Stimulated activated CD4-positive, alpha-beta T cell treated with anti-CD3 and anti-CD28 coated beads, Interleukin-12 subunit alpha, Interleukin-12 subunit beta, amount 100 ng/mL, for 24 hours (primary cell): ENCODE measurements at places on chromosomes 16 and 17.

DNA sequence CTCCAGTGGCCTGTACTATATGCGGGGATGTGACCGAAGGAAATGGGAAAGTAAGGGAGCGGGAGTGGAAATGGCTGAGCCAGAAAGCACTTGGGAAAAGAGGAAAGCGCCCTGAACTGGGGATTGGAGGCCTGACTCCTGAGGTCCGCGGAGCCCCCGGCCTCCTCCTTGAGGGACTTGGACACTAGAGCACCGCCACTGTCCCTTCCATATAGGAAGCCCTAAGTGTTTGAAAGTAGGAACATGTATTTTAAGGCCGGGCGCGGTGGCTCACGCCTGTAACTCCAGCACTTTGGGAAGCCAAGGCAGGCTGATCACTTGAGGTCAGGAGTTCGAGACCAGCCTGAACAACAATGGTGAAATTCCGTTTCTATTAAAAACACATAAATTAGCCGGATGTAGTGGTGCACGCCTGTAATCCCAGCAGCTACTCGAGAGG is 530 bp upstream of the ZDHHC7 start:
- DNase-seq, result peak; percentile 7

DNA sequence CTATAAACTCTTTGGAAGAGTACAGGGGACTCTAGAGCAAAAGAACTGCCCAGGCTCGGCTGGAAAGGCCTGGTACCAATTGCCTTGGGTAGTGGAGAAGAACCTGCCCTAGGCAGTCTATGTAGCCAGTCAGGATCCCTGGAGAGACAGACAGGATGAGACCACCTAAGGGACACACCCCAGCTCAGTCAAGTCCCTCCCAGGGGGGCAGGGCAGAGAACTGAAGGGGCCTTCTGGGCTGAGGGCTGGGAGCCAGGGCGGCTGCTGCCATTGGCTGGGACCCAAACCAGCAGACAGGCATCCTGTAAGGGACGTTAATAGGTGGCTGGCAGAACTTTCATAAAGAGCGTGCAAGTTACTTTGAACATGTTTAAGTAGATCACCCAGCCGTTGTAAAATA is 12.8 kb upstream of the SLC38A8 start:
- no peak for DNase-seq

DNA sequence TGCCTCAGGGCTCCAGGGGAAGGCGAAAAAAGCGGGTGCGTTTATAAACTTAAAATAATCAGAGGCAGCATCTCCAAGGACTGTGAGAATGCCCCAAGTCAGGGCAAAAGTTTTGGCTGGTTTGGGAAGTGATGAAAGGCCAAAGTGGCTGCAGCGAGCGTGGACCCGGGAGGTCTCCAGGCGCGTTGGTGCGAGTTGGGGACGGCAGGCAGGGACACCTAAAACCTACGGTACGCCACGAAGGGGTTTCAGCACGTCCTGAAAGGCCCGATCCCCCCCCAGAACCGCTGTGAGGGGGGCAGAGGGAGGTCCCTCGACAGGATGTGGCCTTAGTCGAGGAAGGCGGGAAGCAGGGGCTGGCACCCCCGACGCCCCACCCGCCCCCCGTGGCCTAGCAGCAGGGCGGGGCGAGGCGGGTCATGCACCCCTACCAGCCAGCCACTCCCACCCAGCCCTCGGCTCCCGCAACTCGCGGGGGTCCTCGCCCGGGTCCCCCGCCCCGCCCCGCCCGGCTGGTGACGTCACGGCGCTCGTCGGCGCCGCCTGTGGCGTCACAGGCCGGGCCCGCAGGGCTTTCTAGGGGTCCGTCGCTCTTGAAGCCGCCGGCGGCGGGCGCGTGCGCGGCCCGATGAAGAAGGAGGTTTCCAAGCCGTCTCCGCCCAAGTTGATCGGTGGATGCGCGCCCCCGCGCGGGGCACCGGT is at the start of gene MYCBPAP:
Gene MYCBPAP, plus strand, starts transcription at position 569 of the 702 bp plus-strand sequence. CDS start 236 bp downstream, outside the sequence.
- peak; percentile 64 for DNase-seq

DNA sequence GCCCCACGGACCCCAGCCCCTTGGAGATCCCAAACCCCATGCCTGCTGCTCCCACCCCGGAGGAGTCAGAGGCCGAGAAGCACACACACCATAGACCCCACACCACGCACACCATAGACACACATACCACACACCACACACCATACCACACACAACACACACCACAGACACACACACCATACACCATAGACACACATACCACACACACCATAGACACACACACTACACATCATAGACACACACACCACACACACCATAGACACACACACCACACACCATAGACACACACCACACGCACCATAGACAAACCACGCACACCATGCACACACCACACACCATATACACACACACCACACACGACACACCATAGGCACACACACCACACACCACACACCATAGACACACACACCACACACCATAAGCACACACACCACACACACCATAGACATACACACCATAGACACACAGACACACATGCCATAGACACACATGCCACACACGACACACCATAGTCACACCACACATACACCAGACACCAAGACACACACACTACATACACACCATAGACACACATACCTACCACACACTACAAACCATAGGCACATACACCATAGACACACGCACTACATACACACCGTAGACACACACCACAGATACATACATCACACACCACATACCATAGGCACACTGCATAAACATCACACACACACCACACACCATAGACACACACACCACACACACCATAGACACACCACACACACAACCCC is 11.3 kb downstream of the TBC1D16 start:
- DNase-seq, result no peak

- DNase-seq, result no peak
Observed at GRCh38 chr16:13680021-13680889, 239.7 kb upstream of the ERCC4 start.

DNA sequence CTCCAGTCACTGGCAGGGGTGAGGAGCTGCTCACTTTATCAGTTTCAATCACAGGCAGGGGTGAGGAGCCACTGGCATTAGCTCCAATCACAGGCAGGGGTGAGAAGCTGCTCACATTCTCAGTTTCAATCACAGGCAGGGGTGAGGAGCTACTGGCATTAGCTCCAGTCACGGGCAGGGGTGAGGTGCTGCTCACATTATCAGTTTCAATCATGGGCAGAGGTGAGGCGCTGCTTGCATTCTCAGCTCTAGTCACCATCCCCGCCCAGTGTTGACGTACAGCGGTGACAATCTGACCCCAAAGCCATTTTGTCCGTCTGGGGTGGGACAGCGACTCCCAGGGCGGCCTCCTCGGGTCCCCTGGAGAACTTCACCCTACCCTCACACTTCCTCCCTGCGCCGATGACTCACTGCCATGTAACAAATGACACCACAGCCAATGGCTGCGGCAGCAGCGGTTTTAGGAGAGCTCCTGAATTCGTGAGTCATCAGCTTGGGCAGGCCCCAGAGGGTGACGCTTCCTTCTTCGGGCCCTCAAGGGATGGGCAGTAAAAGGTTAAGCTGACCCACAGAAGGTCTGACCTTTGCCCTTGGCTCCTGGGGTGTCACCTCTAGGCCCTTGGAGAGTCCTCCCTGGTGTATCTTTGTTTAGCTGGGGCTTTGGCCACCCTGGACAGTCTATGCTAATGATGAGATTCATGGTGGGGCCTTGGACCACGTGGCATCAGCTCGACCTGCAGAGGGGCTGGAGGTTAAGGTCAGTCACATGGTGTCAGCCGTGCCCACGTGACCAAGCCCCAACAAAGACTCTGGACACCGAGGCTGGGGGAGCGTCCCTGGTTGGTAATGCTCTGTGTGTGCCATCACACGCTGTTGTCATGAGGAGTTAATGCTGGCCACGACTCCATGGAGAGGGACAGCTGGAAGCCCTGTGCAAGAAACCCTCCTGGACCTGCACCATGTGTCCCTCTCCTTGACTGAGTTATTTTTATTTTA is 171.7 kb downstream of the C16orf95 start:
- DNase-seq, result no peak

DNA sequence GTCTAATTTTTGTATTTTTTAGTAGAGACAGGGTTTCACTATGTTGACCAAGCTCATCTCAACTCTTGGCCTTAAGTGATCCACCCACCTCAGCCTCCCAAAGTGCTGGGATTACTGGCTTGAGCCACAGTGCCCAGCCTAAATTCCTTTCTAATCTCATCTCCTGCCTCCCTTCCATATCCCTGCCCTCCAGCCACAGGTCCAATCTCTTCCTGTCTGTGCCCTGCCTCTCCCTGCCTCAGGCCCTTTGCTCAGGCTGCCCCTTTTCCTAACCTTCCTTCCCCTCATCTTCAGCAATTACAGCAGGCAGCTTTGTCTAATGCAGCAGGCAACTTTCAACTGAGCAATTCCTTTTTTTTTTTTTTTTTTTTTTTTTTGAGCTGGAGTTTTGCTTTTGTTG is 46.8 kb downstream of the CFAP20 start:
- no peak for DNase-seq

DNA sequence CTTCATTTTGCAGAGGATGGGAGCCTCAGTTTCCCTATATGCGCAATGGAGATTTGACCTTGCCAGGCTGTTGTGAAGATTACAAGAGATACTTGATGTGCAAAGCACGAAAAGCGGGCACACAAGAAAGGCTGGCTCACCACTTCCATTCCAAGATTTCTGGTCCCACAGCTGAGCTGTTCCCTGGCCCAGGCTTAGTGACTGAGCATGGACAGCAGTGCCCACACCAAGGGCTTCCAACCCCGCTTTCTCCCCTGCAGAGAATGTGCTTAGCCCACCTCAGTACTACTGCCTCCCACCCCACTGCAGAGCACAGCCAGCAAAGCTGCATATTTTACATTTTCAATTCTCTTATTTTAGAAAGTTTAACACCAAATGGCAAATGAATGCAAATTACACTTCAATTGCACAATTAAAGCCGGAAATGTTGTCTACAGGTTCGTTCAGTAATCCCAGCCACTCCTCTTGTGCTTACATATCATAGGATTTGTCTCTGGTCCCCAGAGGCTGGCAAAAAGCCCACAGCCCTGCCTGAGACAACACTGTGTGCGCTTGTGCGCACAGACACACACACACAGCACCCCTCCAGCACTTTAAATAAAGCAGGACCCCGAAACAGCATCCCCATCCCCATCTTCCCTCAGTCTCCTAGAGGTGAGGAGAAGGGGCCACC is 51.8 kb downstream of the VAC14 start:
- no peak for DNase-seq

DNA sequence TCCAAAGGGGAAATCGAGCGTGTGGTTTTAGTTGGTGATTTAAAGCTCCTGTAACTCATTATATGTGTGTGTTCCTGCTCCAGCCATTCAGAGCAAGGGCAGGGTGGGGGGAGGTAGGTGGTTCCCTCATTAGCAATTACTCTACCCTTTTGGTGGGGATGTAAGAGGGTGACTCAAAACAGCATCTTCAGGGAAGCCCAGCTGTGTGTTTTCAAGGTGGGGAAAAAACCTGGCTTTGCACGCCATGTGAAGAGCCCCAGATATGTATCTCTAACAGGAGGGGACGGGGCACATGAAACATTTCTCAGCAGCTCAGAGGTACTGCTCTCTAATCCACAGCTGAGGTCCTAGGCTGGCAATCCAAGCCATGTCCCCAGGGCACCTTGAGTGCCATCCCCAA is 241.3 kb upstream of the ZFHX3 start:
- DNase-seq, result no peak

DNA sequence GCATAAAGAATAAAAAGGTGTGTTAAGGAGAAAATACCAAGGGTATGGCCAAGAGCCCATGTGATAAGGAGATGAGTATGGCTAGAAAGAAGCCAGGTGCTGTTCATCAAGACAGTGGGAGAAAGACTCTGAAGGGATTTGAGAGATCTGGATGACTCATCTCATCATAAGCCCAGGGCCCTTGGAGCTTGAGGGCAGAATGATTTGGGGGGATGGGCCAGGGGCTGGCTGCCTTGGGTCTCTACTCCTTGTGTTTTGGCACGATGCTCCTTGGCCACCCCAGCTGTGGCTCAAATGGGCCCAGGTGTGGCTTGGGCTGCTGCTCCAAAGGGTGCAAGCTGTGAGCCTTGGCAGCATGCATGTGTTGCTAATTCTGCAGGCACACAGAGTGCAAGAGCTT is 14.5 kb upstream of the TNFRSF13B start:
- DNase-seq, result no peak
